Stimulated activated naive CD8-positive, alpha-beta T cell treated with anti-CD3 and anti-CD28 coated beads, Interleukin-15, Interleukin-2, amounts not matched to agents 100 U/mL and 50 U/mL, for 24 hours (primary cell): ENCODE measurements at places on chromosomes 3 and 15.

DNA sequence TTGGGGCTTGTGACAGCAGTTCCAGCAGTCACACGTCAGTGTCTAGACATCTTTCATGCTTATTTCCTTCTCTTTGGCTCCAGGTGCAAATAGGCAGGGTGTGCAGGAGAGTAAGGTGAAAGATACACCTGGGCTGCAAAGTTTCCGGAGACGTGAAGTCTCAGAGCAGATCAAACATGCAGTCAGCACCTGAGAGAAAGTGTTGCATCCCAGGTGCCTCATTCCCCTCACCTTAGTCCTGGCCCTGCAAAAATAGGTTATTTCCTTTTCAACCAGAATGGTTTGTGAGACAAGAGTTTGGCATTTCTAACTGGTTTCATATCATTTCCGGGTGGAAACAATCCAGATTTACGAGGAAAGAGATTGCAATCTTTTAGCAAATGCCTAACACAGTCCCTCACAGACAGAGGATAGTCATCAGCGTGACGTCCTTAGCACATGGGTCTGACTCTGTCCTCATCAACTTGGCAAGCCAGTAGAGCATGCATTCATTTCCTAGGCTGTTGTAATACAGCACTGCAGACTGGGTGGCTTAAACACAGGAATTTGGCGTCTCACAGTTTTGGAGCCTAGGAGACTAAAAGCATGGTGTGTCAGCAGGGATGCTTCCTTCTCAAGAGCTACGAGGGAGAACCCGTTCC is 58.2 kb upstream of the ARRDC4 start:
- DNase-seq = no peak

- no peak for DNase-seq
Measured at GRCh38 chr3:114436182-114436581, 142.4 kb downstream of the TIGIT start.

- no peak for DNase-seq
Measured at GRCh38 chr15:39661776-39662175, 80.9 kb downstream of the THBS1 start.

DNA sequence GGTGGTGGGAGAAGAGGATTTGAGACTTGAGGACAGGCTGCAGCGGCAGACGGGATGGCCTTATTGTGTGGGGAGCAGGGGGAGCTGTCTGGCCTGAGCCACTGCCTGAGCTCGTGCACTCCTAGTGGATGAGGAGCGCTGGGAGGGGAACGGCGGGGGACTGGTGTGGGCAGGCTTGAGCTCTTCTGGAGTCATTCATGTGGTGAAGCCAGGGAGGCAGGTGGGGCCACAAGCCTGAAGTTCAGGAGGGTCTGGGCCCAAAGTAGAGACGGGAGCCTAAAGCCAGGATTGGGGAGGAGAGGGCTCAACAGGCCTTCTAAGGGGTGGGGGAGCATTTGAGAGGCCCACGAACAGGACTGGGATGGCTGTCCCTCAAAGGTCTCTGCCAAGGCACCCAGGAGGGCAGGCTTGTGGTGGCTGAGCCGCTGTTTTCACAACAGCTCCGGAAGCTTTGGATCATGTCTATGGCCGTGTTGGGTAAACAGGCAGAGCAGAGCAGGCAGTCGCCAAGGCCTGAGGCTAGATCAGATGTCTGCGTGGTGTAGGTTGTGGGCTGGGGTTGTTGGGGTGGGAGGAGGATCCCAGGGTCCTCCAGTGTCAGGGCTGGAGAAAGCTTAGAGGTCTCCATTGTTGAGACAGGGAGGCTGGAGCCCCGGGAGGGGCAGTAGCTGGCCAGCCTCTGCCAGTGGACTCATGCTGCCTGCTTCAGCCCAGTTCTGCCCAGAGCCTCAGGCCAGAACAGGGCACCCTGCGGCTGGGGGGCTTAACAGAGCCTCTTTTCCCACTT is 8.2 kb downstream of the PRKCD start:
- DNase-seq = no peak

- DNase-seq = no peak
Measured at GRCh38 chr3:191743283-191743682, 282.3 kb downstream of the PYDC2 start.

GRCh38 chr3:139491966-139492365 is 15.7 kb upstream of the RBP2 start:
- no peak for DNase-seq

- DNase-seq = no peak
Measured at GRCh38 chr15:91876187-91876586, 22.7 kb downstream of the SLCO3A1 start.

DNA sequence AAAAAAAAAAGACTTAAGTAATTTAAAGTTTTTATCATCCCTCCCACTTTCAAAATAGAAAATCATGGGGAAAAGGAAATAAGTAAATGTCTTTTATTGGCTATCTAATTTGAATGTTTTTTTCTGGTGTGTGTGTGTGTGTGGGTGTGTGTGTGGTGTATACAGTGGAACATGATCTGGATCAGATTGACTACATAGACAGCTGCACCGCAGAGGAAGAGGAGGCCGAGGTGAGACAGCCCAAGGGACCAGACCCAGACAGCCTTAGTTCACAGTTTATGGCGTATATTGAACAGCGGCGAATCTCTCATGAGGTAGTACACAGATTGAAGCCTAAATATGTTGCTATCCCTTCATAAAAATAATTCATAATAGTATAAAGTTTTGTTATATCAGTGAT is 44.5 kb downstream of the LRCH3 start:
- DNase-seq = no peak

GRCh38 chr3:13294442-13295351 is 125.4 kb downstream of the NUP210 start:
- no peak for DNase-seq

GRCh38 chr15:39102431-39102830 is 478.4 kb upstream of the THBS1 start:
- DNase-seq = no peak

DNA sequence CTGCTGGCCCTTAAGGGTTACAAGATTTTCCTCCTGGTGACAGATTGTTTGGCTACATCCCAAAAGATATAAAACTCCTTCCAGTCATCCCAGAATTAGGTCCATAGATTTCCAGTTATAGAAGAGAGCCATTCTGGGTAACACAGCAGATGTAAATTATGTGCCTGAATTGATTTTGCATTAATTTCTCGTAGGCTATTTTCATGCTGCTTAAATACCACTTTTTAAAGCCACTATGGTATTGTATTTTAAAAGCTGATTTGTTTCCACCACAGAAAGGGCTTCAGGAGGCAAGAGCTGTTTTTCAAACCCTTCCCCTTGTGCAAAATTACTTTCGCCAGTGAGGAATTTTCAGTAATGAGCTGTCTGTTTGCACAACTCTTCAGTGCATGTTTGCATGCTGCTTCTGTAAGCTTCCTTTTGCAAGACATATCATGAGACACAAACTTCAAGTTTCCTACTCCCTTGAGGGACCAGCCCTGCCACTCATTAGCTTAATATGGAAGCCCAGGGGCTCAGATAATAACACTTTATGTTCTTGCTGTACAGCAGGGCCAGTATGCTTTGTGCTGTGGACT is 105.4 kb upstream of the TNIK start:
- DNase-seq = no peak

DNA sequence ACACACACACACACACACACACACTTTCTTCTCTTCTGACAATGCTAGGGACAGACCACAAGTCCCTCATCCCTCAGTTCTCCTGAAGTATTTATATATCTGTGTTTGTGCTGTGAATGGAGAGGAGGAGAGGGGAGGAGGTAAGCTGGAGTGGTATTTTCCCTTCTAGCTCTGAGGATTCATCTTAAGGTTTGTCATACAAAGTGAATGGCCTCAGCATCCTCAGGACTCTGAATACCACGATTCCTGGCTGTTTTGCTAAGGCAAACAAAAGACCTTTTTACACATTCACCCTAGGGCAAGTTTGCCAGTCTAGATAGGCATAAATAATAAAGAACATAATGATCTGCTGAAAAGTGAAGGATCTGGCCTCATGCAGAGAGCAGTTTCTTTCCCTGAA is 65.7 kb upstream of the CHMP2B start:
- no peak for DNase-seq

- DNase-seq = no peak
Measured at GRCh38 chr15:41945731-41946130, 26.6 kb downstream of the EHD4 start.

- no peak for DNase-seq
Measured at GRCh38 chr3:71225002-71225684, 358.4 kb downstream of the FOXP1 start.

DNA sequence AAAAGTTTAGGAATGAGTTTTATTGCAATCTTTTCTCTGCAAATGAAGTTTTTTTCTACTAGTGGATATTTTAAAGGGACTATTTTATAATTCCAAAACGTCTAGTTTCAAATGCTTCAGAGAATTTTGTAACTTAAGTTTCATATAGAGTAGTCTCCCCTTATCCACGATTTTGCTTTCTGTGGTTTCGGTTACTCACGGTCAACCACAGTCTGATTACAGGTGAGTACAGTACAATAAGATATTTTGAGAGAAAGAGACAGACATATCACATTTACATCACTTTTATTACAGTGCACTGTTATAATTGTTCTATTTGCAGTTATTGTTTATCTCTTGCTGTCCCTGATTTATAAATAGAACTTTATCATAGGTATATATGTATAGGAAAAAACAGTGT is 7.4 kb upstream of the EOGT start:
- DNase-seq = no peak

DNA sequence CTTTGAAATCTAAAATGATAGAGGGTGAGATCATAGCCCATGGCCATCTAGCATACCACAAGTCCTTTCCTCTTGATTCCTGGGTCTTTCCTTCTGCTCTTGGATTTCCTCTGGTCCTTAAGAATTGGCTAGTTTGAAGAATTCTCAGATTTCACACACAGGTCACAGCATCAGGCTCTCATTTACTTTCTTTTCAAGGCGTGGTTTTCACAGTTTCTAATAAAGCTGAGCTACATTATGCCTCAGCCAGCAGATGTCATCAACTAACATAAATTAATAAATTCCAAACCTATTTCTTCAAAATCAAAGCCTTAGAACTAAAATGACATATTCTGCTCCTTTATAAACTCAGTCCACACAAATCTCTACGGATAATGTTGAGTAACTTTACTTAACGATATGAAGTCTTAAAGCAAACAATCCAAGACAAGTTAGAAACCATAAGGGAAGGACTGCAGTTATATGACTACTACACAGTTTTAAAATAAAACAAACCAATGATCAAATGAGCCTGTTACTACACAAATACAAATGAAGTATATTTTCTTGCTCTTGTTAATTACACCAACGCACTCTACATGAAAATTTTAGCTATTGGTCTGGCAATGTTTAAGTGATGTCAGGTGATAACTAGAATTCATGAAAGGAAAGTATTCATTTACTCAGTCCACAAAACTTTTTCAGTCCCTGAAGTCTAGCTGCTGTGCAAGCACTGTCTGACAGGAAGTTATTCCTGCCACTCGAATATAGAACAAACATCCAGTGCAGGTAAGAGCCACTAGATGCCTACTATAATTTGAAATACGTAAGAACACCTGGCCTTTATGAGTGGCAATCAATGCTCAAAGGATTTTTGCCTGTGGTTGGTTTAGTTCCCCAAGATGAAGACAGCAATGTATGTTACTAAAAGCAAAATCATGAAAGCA is 9.2 kb downstream of the CCDC14 start:
- no peak for DNase-seq

- no peak for DNase-seq
Measured at GRCh38 chr3:149941186-149941585, 29.5 kb downstream of the PFN2 start.

DNA sequence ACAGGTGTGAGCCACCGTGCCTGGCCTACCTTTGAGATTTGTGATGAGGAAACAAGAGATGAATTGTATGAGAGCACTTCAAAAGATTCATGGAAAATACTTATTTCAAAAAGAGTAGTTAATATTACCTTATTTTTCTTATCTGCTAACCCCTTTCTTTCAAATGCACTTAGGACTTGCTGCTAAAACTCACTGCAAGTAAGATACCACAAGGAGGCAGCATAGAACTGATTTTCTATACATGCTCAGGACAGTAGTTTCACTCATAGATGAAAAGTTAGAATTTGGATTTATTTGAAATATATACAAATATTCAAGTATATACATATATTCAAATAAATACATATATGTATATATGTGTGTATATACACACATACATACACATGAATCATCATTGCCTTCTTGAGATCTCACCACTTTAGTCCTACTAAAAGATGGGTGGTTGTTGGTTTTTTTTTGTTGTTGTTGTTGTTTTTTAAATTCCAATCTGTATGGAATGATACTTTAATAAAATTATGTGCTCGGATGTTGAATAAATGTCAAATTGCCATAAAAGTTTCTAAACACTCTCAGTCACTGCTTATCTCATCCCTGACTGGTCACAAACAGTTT is 2.4 kb downstream of the CCNDBP1 start:
- no peak for DNase-seq

DNA sequence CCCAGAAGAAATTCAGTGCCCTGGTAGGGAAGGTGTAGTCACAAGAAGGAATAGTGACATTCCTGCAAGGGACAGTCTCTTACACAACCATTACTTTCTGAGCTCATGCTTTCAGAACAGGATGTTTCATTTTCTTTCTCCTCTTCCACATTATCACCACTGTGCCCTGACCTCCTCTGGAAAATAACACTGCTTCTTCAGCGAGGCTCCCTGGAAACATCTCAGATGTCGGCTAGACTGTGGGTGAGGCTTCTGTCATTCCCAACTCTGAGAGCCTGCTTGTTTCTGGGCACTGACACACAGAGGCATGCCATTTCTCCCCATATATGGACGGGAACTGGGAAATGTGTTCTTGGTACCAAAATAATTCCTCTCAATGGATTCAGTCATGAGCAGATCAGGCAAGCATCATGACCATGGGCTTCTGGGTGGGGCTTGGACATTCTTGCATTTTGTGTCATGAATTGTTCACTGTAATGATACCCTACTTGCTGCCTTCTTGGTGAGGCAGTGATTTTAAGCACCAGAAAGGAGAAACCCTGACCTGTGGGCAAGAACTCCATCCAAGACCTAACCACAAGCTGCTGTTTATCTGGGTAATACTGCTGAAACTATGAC is 14.3 kb upstream of the TNFAIP8L3 start:
- DNase-seq = no peak

DNA sequence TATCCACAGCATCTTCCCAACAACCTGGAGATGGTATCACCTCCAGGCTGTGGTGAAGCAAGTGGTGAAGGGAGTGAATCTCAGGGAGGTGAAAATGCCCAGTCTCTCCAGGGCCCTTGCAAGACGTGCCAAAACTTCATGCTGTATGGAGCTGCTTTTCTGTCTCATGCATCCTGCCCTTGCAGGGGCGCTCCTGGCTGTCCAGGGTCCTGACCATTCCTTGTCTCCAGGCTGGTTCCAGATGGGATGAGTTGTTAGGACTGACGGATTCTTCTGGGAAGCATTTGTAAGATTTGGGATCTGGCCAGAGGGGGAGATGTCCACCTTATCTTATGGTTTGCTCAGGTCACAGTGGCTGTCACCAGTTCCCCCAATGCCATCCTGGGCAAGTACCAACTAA is 15.8 kb downstream of the TGM4 start:
- no peak for DNase-seq

- no peak for DNase-seq
Measured at GRCh38 chr3:159473206-159473605, 515.4 kb upstream of the IL12A start.
